ENCODE measurements at places on chromosomes 5 and 9.

DNA sequence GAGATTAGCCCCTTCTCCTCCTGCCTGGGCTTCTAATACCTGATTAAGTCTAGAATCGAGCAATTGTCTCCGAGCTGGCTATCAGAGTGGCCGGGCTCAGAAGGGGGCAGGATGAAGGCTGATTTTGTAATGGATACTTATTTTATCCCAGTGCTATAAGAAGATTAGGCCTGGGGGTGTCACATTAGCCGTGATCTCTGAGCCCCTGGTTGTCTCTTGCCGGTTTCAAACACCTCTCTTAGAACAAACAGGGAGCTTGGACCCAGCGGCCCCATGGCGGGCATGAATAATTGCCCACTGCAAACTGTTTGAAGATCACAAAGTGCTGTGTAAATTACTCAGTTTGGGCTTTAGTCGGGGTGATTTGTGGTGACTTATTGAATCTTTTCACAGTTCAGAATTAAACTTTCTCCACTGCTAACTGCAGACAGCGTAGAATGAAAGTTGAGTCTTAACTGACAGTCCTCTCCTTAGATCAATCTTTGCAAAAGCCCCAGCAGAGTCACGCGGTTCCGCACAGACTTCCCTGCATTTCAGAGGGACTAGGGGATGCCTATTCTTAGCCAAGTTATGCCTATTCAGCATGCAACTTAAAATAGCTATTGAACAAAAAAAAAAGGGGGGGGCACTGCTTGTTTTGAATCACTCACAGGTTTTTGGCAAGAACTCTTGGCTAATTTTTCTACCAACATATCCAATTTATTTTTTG is 200.6 kb upstream of the IRX1 start:
- no peak for DNase-seq

DNA sequence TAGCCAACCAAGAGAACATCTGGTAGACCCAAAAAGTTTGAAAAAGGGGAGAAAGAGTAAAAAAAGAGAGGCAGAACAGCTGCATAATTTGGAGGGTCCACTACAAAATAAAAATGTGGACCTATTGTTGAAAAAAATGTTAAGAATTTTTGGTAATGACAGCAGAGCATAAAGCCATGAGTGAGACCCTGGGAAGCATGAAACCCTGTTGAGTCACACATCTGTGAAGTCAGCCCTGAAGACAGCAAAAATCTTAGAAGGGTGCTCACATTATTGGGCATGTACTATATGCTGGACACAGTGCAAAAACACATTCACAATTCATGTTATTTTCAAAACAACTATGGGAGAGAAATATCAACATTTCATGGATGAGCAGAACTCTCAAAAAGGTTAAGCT is 56.4 kb upstream of the LIFR start:
- DNase-seq = no peak

GRCh38 chr5:59335544-59335943 is 558.0 kb downstream of the PDE4D start:
- no peak for DNase-seq

DNA sequence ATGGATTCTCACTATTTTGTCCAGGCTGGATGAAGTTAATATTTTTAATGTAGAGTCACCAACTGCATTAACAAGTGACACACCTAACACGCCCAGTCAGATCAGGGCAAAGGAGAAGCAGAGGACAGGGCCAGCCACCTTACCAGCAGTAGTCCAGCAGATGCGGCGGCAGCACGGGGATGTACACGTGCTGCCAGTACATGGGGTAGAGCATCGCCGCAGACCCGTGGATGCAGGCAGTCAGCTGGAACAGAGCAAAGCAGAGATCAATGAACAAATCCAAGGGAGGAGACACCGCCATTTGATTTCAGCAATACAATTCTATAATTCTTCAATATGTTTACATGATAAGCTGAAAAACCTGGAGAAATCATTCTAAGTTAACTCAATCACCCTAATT is 274.2 kb downstream of the CRB2 start:
- DNase-seq = no peak

DNA sequence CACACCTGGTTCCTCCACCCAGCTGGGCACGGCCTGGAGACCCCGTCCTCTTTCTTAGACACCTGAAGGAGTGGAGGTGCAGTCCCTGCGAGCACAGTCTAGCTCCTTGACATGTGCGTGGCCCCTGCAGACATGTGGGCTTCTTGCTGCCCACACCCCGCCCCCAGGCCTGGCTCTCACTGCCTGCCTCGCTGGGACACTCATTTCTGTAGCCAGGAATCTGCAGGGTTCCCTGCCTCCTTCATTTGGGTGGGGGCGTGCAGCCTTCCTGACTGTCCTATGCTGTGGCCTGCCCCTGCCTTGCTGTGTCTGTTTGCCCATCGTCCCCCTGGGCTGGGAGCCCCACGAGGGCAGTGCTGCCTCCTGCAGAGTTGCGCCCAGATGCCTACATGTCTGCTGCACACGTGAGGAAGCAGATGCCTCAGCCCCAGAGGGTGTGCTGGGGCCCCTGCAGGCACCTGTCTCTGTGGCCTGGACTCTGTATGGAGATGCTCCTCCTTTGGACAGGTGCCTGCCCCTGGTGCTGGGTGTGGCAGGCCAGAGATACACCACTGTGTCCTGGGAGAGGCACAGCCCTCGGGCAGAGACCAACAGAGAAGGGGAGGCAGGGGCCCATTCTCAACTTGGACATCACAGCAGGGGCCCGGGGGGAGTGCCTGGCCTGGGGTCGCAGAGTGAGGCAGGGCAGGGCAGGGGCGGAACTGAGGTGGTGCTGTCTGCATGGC is 22.6 kb downstream of the FLT4 start:
- no peak for DNase-seq

GRCh38 chr5:170225326-170226128 is 7.3 kb upstream of the C5orf58 start:
- DNase-seq = peak; percentile 76

- DNase-seq = no peak
These were observed 289.4 kb downstream of the EFNA5 start for GRCh38 chr5:107381189-107381856.

GRCh38 chr5:73298772-73299630 is 126.0 kb downstream of the TMEM174 start:
- no peak for DNase-seq

DNA sequence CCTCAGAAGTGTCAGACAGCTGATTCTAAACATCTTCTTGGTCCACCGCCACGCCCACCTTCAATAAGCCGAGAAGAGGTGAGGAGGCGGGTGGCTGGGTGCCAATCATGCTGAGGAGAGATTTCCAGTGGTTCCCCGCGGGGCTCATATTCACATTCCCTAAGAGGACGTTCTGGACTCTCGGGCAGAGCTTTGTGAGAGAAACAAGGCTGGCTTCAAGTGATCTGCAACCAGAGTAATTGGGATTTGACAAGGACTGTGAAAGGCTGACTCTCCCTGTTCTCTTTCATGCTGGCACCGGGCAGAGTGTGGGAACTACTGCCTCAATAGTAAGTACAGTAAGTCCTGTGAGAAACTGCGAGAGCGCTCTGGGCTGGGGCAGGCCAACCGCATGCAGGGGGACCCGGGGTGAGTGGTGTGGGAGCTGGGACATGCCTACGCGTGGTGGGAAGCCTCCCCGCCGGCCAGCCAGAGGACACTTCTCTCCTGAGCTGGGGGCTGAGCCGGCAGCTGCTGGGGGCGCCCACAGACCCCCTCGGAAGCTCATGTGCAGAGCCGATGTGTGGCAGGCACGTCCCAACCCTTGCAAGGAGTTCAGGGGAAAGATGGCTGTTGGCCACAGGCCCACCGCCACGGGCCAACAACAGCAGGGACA is 110.9 kb downstream of the LIFR start:
- no peak for DNase-seq

- no peak for DNase-seq
These were observed 778.1 kb downstream of the TLR4 start for GRCh38 chr9:118482306-118482705.

- no peak for DNase-seq
These were observed 450.8 kb upstream of the TLE4 start for GRCh38 chr9:79120941-79121340.

- no peak for DNase-seq
These were observed 142.1 kb downstream of the LHFPL2 start for GRCh38 chr5:78506261-78507024.

DNA sequence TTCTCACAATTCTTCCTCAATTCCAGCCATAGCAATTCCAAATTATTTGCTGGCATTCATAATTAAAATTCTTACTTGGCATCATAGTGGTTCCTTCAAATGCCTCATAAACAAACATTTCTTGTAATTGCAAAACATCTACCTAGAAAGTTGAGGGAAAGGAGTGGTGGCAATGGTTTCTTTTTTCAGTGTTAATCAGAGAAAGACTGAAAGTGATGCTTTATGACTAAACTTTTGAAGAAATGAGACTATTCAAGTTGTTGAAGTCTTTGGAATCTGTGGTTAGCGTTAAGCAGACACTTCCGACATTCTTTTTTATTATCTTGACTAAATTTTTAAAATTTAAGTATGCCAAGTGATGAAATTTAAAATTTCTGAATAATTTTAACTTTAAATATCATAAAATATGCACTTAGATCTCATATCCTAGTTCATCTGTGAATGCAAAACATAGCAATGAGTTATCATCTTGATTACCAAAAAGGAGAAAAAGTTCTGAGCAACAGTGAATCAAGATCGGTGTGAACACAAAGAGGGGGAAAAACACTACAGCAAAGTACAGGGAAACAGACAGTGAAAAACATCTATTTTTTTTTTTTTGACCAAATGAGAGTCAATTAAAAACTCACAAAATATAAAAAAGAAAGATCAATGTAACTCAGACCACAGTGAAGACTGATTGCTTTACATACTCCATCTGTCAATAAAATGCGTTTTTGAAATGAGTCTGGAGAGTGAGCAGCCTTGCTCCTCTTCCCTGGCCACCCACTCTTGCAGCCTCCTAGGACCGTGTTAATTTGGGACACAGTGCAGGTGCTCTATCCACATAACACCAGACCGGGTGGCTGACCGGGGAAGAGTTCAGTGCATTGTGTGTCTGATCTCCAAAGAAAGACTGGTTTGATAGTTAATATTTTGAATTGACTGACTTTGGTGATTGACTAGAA is 20.6 kb upstream of the IL7R start:
- DNase-seq = peak; percentile 88

DNA sequence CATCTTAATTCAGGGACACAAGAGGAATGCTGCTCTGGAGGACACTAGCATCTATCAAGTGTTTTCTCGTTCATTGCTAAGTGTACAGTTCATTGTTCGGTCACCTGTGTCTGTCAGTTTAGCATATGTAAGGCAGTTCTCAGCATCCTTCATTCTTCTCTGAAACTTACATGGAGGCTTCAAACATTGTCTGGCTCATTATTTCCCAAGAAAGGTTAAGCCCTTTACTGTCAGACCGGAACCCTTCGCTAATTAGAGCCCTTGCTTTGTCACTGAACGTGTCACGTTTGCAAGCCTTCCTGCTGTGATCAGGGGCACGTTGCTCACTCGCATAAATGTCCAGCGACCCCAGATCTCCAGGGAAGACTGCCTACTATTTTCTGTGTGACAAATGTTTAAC is 62.3 kb upstream of the RIOK2 start:
- DNase-seq = peak; percentile 2

GRCh38 chr5:116271446-116272025 is 186.7 kb downstream of the COMMD10 start:
- no peak for DNase-seq

- DNase-seq = peak; percentile 78
These were observed at the start of gene WDR38 for GRCh38 chr9:124852829-124853531. TSS of gene WDR38 (plus strand) at chr9:124853460. CDS start at chr9:124853532, 72 bp downstream.

- no peak for DNase-seq
These were observed 1625.2 kb downstream of the MAT2B start for GRCh38 chr5:165130656-165131055.
